ENCODE measurements at places on chromosomes 12 and 14.

DNA sequence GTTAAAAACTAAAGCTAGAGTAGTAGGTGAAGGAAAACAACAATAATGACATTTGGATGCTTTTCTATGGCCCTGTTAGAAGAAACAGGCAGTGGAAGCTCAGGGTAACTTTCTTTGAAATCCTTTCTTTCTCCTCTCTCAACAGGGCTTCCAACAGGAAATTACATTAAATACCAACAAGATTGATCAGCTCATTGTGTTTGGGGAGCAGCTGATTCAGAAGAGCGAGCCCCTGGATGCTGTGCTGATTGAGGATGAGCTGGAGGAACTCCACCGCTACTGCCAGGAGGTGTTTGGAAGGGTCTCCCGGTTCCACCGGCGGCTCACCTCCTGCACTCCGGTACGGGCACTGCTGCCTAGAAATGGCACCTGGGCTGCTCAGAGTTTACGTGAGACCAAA lies 81.5 kb downstream of the ESR2 start:
- no peak for DNase-seq

- DNase-seq = no peak
These were observed 284.9 kb downstream of the TMTC2 start for GRCh38 chr12:82971584-82971983.

GRCh38 chr12:88856201-88856600 lies 275.9 kb upstream of the KITLG start:
- no peak for DNase-seq

DNA sequence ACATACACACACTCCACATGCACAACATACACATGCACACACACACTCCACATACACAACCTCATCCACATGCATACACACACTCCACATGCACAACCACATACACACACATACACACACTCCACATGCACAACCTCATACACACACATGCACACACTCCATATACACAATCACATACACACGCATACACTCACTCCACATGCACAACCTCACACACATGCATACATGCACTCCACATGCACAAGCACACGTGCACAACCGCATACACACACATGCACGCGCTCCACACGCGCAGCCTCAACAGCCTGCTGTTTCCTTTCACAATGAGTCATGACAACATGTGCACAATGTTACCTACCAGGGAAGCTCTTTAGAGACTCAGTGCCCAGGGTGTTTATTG lies 61.2 kb upstream of the TMEM132C start:
- no peak for DNase-seq

- DNase-seq = no peak
These were observed 63.1 kb upstream of the TRHDE start for GRCh38 chr12:72209086-72209485.
